SK-N-SH treated with all-trans-retinoic acid at 6 μM for 48 hours (cell line): ENCODE measurements at places on chromosomes 16 and 17.

DNA sequence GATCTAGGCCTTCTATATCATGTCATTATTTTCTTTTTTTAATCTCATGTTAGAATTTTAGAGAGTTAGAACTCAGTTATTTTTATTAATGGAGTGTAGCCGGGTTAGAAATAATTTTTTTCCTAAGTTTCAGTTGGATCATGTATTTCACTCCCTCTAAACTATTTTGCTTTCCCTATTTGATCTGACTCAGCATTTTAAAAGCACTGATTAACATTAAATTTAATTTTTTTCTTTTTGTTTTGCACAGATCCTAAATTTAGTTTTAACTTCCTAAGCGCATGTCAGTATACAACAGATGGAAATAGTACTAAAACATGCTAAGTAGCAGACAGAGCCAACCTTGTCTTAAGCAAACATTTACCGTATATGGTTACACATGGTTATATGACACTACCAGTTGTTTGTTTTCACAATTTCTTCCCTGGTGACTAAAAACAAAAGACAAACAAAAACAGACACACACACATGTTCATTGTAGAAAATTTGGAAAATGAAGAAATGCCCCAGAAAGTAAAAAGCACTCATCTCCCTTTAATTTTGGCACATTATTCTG lies 33.6 kb upstream of the RAB11FIP4 start:
- ATAC-seq: no peak

DNA sequence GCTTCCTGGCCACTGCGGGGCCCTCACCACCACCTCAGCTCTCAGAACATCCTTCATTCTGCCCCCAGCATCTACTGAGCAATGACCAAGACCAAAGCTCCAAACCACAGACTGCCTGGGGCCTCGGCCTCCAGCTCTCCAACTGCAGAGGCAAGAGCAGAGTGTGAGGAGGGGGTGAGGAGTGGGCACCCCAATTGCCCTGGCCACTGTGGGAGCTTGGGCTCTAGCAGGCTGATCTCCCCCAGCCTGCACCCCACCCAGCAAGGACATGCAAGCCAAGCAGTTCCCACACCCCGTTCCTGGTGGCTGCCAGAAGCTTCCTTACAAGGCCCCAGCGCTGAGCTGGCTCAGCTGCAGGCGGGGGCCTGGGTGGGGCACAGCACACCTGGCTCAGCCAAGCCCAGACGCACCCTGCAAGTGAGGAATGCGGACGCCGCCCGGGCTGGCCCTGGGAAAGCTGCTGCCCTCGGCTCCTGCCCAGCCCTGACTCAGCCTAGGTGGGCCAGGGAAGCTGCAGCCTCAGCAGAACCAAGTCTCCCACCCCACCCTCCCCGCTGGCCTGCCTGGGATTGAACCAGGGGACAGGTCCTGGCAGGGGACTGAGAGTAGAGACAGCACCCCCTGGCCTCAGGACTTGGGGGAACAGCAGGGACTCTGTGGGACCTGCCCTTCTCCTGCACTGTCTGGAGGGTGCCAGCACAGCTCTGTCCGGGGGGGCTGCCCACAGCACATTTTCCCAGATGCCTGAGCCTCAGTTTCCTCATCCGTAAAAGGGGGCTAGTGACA lies 29.7 kb upstream of the KRT17 start:
- no peak for ATAC-seq

DNA sequence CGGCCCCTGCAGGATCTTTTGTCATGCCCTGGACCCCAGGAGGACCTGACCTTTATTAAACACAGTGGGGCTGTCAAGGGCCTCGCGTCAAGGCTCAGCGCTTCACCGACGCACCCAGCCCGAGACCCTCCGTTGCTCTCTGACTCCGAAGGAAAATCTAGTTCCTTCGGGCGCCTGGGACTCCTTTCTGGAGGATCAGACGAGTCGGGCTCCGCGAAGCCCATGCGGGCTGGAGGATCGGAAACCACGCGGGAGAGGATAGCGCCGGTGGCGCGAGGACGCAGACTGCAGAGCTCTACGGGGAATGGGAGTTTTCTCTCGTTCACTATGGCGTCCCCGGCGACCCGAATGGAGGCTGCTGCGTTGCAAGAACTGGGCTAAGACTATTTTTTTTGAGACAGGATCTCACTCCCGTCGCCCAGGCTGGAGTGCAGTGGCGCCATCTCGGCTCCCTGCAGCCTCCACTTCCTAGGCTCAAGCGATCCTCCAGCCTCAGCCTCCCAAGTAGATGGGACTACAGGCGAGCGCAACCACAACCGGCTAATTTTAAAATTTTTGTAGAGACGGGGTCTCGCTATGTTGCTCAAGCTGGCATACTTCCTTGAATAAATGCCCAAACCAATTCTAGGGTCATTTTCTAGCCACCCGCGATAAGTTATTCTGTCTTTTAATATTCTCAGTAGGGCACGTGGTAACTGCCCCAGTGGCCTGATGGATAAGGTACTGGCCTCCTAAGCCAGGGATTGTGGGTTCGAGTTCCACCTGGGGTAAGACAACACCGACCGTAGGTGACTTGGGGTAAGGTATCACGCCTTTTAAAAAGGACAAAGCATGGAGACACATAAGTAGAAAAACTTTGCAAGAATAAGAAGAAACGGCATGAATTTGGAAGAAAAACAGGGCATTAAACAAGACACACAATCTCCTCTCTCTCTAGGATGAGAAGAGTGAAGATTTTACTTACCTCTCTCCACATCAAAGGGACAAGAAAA lies 5.5 kb downstream of the OR1F1 start:
- ATAC-seq: no peak

DNA sequence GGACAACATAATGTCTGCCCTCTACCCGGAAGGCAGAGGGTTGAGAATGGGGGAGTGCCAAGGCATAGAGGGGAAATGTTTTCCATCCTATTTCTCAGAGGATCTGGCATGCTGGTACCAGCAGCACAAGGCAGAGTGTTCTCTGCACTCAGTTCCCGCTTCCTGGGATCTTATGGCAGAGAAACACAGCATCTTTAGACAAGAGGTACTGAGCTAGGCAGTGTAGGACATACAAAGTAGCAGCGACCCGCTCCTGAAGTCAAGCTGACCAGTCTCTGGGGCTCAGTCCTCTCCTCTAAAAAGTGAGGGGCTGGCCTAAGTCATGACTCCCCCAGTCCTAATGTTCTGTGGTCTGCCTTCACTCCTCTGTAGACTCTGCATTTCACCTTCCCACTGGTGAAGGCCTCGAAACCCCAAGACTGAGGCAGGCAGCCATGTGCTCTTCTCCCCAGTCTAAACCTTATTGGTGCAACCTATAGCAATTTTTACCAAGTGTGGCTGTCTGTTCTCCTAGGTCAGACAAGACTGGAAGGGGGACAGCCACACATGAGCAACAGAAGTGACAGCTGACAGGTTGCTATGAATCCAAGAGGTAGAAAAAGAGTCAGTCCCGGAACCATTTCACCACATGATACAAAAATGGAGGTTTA lies 11.3 kb upstream of the TSPOAP1 start:
- ATAC-seq: no peak

DNA sequence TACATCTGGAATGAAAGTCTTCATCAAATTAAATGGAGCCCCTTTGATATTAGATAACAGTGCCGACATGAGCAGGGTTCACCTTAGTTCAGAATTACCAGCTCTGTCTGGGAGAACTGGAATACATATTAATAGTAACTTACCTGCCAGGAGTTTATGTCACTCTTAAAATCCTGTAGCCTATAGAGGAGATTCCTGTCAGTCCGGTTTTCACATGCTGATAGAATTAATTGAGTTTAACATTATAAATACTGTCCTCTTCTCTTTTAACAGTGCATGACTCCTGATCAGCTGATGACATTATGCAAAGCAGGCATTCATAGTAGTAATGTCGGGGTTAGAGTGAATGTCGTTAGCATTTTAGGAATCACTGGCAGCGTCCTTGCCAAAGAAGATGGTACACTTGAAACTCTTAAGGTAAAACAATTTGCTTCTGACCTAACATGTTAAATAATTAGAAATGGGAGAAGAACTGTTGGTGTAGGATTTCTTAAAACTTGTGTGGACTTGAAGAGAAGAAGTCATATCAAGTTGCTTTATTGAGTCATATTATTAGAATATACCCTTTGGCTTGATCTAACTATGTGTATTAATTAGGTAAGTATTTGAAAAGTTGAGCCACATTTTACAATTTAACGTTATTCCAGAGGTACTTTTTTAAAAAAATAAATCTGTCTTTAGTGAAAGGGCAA lies 34.3 kb downstream of the HEATR3 start:
- ATAC-seq: no peak

GRCh38 chr16:86917471-86918365 lies 339.4 kb downstream of the FOXL1 start:
- ATAC-seq: no peak

DNA sequence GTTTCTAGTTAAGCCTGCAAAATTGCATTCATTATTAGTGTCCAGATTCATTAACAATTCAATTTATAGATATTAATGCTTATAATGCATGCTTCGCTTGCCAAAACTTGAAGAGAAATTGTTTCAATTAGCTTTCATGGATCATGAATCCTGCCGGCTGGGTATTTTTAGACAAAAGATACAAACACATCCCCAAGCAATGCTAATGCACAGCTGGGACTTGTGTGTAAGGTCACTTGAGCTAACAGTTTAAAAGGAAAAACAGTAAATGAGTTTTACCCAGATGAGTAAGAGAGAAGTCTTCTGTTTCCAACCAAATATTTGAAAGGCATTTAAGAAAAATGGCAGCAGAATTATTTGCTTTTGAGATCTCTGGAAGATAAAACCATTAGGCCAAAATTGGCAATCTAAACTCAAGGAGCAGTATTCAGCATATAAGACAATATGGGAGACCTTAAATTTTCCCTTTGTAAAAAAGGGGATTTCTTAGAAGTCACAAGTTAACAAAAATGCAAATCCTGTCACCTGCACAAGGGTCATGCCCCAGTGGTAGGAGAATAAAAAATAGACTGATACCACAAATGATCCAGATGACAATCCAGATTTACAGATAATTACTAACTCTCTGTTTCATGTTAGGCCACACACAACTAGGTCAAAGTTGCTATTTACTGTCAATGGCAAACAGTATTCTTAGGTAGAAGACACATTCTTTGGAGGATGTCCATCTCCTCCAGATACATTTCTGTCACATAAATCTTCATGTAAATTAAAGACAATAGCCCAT lies 418.4 kb upstream of the PMFBP1 start:
- peak; percentile 87 for ATAC-seq

GRCh38 chr16:48231727-48232492 lies 12.2 kb upstream of the LONP2 start:
- peak; percentile 92 for ATAC-seq

DNA sequence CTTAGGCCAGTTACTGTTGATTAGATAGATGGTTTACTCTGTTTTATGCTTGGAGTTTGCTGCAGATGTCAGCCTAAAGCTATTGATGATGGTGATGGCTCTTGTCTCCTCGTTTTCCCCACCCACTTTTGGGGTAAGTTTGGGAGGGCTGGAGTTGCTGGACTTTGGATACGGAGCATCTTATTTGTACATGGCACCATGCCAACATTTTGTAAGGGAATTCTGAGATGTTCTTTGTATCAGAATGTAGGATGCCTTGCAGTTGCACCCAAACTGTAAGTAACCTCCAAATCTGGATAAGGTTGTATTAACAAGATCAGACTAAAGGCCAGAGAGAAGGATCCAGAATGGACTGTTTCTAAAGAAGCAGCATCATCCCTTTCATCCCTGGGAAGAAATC lies 551.9 kb upstream of the ZFHX3 start:
- no peak for ATAC-seq

DNA sequence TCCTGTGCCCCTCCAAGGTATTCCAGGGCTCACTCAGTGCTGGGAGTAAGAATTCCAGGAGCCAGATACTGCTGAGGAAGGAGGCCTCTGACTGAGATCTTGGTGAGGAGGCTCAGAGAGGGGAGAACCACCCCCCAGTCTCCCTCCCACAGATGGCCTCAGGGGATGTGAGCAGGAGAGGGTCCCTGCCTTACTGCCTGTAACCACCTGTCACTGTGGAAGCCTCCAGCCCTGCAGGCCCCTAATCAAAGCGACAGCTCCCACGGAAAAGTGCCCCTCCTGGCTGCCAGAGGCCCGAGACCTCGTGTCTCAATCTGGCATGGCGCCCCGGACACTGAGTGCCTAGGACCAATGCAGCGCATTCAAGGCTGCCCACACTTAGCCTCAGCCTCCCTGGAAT lies 7.7 kb upstream of the C17orf113 start:
- no peak for ATAC-seq

- no peak for ATAC-seq
Observed at GRCh38 chr17:29835435-29836351, 94.3 kb downstream of the SSH2 start.

DNA sequence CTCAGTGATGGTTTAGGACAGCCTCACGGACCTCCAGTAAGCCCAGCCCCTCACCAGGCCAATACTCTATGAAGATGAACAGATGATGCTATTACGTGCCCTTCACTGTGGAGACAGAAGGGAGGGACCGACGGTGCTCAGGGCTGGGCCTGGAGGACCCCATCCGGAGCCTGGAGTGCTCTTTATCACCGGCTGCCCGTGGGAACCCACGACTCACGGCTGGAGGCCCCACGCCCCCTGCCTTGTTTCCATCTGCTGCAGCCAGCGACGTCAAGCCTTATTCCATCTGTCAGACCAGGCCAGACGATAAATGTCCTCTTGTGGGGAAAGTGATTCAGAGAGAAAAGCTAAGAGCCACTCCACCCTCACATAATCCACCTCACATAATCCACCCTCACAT lies 4.0 kb upstream of the TIMM22 start:
- ATAC-seq: no peak

- ATAC-seq: no peak
Observed at GRCh38 chr17:47866941-47867340, 16.0 kb upstream of the SP6 start.

DNA sequence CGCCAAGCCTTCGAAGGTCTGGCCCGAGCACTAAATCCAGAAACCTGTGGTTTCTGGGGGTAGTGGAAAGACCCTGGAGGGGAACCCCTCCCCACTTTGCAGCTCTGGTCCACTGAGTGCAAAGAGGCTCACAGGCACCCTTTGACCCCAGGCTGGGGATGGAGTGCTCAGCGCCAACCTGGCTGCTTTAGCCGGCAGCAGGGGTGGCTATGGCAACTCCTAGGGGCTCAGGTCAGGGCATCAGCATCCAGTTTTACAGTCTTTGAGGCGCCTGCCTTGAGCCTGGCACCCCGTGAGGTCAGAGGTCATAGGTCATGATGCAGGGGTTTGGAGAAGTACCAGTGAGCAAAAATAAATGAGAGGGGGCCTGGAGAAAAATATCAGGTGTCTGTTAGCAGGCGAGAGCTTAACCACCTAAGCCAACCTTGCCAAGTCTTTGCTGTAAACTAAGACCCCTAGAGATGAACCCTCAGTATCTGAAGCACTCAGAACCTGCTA lies 17.9 kb downstream of the CA7 start:
- ATAC-seq: no peak

- no peak for ATAC-seq
Observed at GRCh38 chr17:17077861-17078732, 35.8 kb downstream of the MPRIP start.
